Kidney glomerular epithelial cell (primary cell): ENCODE measurements at places on chromosomes 11 and 22.

- no peak for DNase-seq
These were observed 61.4 kb upstream of the ARFGAP3 start for GRCh38 chr22:42918500-42918899.

DNA sequence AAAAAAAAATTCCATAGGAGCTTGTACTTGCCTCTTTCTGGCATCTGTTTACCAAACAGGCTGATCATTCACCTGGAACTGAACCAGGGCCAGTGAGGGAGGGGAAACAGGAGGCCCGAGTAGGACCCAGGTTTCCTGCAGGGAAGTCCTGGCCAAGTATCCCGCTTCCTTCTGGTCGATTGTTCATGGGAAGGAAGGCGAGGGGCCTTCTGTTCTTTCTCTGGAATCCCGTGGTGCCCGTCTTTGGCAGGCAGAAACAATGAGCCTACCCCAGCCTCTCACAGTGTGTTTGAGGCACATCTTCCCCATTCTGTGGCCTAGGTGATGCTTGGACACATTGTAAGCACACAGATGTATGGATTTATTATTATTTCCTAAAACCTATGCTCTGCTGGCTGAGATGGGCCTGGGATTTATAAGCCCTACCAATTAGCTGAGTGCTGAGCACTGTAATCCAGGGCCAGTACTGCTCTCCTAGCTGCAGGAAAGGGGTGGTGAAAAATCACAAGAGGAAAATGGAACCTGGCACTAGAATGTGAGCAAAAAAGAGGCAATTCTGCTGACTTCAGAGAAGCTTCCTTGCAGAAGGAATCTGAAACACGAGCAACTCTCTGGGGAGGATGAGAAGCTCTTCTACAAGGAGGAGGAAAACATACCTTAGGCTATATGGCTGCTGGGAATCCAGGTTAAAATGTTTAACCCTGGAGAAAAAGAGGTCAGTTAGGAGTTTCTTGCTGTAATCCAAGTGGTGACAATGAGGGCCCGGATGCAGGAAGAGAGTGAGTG lies 53.5 kb downstream of the PRR5L start:
- no peak for DNase-seq

DNA sequence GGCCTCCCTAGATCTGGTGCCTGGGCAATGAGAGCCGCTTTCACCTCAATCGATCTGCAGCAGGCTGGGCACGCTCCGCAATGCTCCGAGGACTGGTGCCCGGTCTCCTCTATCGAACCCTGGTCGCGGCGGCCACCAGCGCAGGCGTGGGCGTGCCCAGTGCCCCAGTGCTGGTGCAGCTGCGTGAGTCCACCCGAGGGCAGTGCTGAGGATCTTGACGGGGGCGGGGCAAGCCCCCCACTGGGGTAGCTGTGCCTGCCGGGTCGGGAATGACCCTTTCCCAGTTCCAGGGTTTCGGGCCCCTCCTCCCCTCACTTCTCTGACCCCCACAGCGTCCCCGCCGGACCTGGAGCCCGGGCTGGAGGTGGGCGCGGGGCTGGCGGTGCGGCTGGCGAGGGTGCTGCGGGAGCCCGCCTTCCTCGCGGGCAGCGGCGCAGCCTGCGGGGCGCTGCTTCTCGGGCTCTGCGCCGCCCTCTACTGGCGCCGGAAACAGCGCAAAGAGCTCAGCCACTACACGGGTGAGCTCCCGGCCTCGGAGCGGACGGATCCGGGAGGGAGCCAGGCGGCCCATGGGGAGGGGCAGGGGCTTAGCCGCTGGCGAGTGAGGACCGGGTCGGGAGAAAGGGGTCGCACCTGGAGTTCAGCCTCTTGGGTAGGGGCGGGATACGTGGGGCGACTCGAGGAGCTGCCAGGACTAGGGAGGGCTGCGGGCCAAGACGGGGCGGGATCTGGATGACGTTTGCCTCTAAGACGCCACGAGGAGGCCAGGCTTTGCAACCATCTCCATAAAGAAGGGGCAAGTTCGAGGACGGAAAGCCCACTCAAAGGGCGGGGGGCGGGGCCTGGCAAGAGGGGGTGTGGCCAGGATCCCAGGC lies 10.9 kb downstream of the ROBO3 start:
- DNase-seq: peak; percentile 90

DNA sequence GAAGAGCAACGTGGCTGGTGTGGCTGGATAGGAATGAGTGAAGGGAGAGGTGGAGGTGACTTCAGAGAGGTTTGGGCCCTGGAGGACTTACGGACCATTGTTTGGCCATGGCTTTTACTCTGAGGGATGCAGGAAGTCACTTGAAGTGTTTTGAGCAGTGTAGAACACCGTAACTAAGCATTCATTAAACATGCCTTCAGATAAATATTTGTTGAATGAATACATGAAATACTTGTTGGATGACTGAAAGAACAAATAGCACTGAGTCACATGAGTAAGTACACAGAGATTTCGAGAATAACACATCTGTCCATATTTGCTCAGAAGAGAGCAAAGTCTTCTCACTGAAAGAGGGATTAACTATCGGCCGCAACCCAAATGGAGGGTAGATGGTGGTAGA lies 182.7 kb upstream of the SNX19 start:
- DNase-seq: no peak

- DNase-seq: no peak
These were observed 661 bp upstream of the MALAT1 start for GRCh38 chr11:65498042-65498726.

- no peak for DNase-seq
These were observed 486.8 kb downstream of the NTM start for GRCh38 chr11:131857246-131857645.

- no peak for DNase-seq
These were observed 115.9 kb upstream of the SLC22A12 start for GRCh38 chr11:64475145-64475544.

- DNase-seq: no peak
These were observed 6.5 kb downstream of the PACS1 start for GRCh38 chr11:66076561-66076960.

DNA sequence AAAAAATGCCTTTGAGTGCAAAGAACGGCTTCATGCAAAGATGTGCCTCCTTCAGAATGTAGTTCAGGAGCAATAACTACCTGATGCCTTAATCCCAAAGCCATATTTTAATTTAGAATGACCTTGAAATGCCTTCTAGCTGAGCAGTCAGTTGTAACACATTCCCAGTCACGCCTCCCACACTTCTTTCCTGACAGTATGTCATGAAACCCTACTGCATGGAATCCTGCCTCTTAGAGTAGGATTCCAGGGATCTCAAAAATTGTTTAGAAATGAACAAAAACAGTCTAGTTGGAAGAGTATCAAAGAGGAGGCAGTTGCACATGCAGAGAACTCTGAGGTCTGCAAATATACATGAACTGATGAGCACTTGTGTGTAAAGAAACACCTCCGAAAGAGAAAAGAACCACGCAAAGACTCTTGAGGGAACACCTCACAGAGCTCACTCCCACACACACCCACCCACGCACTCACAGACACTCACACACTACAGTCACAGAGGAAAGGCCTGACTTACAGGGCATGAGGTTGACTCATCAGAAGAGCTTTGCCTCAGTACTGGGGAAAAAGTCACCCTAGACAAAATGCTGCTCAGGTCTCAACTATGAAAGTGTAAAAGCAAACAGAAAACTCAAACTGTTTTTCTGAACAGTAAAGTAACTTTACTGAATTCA lies 77.4 kb downstream of the GGTLC2 start:
- DNase-seq: peak; percentile 86

GRCh38 chr11:116278076-116278475 lies 494.7 kb downstream of the BUD13 start:
- DNase-seq: no peak

GRCh38 chr11:121887569-121887968 lies 228.4 kb downstream of the BLID start:
- DNase-seq: no peak

DNA sequence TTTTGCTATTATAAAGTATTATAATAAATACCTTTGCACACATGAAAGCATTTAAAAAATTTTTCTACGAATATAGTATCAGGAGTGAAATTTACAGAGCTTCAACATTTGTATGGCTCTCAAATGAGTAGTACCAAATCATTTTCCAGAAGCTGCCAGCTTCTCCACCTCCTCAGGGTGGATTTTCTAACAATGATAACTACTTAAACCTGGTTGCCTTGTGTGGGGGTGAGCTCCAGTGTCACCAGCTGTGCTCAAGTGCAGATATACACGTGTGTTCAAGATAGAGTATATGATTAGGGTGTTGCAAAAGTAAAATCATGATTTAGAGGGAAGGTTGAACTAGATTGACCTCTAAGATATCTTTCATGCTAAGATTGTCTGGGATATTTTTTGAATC lies 48.2 kb downstream of the HORMAD2 start:
- DNase-seq: no peak

- no peak for DNase-seq
These were observed 16.8 kb upstream of the CCDC86 start for GRCh38 chr11:60825118-60825517.

GRCh38 chr11:74784234-74784633 lies 35.6 kb downstream of the RNF169 start:
- DNase-seq: no peak

- DNase-seq: no peak
These were observed 773.4 kb upstream of the RAG2 start for GRCh38 chr11:37371346-37371970.
